ENCODE measurements at places on chromosomes 11 and 22.
A peak's percentile ranks its signal among the peaks of the same experiment; 100 is the strongest.

GRCh38 chr11:66073669-66074068 lies 3.6 kb downstream of the PACS1 start:
- DNase-seq: no peak

DNA sequence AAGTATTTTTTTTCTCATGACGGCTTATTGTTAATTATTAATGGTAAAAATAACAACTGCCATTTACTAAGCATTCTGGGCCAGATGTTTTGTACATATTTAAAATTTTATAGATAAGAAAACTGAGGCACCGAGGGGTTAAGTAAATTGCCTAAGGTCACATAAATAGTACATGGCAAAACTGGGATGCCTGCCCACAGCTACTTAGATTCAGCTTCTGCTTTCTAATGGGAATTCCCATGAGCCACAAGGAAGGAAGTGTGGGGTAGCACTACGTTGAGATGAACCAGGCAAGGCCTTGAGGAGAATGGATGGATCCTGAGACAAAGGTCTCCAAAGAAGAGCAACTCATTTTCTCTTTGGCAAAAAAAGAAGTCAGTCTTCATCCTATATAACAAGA lies 11.9 kb upstream of the PHF21A start:
- DNase-seq: no peak

DNA sequence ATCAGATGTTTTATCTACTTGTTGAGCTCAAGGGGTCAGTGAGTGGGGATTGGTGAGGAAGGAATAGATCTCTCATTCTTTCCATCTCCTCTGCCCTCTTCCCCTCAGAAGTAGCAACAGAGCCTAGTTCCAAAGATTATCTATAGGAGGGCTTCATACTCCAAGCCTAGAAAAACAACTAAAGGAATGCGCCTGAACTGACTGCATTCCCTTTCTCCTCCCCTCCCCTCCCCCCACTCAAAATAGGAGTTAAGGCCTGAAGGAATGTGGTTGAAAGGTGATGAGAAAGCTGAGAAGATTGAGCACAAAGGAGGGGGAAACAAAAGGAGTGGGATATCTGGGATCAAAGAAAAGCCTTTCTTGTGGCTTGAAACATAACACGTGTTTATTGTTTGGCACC lies 10.5 kb downstream of the EMSY start:
- no peak for DNase-seq

GRCh38 chr11:118002010-118002540 lies 15.9 kb downstream of the IL10RA start:
- DNase-seq: peak; percentile 59
